Activated naive CD4-positive, alpha-beta T cell treated with anti-CD3 and anti-CD28 coated beads for 36 hours (primary cell): ENCODE measurements at places on chromosomes 11 and 22.
A peak's percentile ranks its signal among the peaks of the same experiment; 100 is the strongest.

- DNase-seq: peak; percentile 4
Observed at GRCh38 chr11:1204381-1205101, 18.3 kb upstream of the MUC5B start.

DNA sequence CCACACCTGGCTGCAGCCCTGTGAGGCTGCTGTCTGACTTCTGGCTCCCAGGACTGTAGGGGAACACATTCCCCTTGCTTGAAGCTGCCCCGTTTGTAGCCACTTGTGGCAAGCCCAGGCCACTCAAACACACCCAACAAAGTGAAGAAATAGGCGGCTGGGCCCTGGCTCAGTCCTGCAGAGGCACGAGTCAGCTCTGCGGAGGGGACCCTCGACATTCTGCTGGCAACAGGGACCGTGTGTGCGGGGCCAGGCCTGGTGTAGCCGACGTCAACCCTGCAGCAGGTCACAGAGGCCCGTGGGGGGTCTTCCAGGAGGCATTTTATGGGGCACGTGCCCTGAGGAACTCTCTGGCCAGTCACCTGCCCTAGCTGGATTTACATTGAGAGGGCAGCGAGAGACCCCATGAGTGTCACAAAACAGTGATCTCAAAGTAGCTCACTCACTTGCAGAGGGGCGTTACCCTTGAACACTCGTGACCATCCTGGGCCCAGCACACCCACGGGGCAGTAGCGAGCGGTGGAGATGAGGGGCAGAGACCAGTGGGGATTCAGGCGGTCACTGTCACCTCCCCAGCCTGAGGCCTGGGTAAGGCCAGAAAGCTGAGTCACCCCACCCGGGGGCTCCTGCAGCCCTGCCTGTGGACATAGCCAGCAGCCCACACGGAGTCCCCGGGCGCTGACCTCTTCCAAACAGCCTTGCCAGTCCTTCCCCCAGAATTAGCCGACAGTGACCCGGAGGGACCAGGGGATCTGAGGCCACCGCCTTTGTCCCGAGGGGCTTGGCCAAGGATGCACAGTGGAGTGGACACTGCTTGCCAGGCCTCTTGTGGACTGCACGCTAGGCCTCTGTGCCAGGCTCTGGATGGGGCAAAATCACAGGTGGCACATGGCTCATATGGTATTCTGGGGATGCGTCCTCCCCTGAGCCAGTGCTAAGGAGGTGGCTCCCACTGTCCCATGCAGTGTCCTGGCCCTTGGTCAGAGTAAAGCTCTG, 139.5 kb downstream of the CTTN start:
- no peak for DNase-seq

- DNase-seq: peak; percentile 35
Observed at GRCh38 chr22:49849161-49850020, 4.3 kb upstream of the ZBED4 start.

DNA sequence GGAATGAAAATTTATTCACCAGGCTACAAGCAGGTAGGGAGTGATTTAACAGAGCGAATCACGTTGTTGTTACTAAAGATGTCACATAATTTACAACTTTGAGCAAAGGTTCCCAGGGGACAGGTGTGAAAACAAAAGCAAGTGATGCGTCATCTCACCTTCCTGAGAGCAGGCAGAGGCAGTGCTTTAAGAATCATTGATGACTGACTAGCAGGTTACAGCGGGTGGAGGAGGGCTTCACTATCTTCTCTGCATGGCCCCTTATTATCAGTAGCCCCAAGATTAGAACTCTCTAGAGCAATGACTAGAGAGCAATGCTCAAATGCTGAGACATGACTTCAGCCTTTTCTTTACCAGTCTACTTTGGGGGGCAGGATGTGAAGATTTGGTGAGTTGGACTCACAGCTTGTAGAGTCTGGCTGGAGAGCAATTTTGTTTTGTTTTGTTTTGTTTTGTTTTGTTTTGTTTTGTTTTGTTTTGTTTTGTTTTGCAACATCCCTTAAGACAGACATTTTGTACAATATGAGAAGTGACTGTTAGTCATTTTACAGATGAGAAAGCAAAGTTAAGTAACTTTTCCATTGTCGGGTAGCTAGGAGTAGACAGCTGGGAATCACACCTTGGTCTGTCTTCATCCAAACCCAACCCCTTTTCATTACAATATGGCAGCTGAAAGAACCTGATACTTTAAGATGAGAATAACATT, 84.8 kb downstream of the SLC1A2 start:
- DNase-seq: peak; percentile 45
